Activated CD4-positive, alpha-beta memory T cell treated with anti-CD3 and anti-CD28 coated beads for 36 hours (primary cell): ENCODE measurements at places on chromosomes 6 and 20.

DNA sequence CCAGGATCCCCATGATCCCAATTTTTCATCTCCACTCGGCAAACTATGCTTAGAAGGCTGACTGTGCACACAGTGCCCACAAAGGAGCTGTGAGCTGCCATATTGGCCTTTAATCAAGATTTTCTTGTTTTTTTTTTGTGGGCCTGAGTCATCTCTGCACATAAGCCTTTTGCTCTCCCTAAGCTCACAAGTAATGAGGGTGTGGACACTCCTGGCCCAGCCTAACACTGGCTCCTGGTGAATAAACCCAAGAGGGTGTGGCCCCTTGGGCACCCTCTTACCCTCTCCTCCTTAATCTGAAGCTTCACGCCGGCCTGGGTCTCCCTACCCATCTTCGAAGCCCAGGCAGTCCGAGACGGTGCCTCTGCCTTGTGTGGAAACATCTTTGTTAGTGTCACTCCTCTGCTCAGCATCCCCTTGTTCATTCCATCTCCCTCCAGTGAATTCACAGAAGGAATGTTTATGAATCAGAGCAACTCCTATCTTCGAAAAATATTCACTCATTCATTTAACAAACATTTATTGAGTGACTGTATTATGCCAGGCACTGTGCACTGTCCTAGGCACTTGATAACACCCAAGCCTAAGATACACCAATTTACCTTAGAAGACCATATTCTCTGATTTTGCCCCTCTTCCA is 22.2 kb upstream of the MRPS10 start:
- no peak for DNase-seq

DNA sequence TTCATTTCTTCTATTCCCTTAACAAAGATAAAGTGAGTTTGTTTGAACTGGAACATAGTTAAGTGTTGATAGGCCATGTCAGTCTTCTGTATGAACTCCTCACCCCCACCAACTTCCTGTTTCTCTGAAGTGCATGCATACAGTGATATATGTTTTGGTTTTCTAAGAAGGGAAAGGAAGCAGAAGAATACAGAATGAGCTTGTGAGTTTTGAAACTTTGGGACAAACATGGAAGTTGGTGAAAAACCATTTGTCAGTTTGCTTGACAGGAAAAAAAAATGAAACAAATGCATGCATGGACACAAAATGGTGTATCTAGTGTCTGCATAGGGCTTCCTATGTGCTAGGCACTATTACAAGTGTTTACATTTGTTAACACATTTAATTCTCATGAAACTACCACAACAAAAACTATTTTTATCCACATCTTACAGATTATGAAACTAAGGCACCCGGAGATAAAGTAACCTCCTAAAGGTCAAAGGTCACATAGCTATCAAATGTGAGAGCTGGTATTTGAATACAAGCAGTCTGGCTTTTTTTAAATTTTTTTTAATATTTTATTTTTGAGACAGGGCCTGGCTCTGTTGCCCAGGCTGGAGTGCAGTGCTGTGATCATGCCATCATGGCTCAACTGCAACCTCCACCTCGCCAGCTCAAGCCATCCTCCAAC is 105.9 kb downstream of the ADGRB3 start:
- DNase-seq: no peak

DNA sequence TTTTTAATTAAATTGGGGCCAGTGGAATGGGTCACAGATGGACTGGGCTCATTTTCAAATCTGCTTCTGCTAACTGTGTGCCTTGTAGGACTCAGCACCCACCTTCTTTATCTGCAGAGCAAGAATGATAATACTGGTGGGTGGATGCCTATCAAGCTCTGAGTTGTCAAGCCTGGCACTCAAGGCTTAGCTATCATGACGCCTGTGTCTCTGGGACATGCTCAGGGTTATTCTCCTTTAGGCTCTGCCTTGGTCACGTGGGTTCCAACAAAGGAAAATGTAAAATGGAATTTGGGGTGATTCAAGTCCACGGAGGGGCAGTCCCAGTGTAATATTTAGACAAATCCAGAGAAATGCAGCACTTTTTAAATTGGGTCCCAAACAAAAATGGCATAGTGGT is 202.3 kb downstream of the TSHZ2 start:
- DNase-seq: no peak

DNA sequence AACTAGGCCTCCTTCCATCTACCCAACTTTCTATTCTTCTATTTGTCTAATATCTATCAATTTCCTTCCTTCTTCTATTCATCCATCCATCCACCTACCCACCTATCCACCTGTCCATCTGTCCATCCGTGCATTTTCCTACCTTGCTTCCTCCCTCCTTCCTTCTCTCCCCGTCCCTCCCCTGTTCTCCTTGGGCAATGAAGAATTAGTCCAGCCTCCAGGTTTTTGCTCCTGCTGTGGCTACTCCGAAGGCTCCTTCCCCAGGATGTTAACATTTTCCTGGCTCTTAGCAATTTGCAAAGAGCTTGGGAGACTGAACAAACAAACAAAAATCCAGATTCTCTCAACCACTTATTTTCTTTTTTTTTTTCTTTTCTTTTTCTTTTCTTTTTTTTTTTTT is 81.6 kb downstream of the KCNB1 start:
- no peak for DNase-seq

GRCh38 chr6:151294561-151295101 is 54.9 kb downstream of the AKAP12 start:
- DNase-seq: no peak

GRCh38 chr20:3710011-3710466 is 2.4 kb downstream of the SIGLEC1 start:
- no peak for DNase-seq

- DNase-seq: no peak
These were observed 27.6 kb upstream of the MRPS18A start for GRCh38 chr6:43715056-43715788.

DNA sequence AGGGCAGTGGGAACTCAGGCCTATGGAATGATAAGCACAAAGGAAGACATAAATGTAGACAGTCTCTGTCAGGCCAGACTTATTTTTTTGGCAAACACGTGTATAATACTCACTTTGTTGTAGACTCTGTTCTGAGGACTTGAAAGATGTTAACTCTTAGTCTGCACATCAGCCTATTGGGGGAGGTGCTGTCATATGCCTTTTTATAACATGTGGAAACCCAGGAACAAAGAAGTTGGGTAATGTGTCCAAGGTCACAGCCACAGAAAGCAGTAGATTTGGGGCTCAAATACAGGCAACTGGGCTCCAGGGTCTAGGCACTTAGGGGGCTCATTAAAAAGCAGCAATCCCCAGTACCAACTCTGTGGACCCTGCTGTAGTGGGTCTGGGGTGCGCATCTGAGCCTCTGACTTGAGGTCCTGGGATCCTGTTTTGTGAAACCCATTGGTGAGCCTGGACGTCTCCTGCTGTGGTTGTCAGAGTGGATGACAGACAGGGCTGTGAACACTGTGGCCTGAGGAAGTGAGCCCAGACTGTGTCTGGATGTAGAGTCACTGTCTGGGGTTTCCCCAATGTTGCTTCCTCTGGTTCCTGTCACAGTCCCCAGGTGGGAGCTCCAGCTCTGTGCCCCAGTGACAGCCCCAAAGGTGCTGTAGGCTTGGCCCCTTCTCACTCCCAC is 50.0 kb downstream of the CDH26 start:
- no peak for DNase-seq

DNA sequence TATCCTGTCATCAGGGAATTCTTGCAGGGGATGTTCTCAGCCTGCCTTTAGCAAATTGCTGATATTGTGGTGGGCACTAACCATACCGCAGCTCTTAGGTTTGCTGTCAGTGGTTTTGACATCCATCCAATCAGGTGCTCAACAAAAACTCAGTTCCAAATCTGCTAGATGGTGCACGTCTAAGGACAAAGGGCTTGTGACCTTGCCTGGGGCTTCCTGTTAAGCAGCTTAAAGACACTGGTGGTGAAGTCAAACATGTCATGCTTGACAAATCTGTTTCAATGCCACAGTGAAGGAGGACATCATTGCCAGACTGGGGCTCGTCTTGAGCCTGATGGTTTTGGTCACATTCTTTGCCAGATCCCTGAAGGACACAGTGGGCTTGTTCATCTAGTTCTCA is 179.8 kb upstream of the NOX3 start:
- no peak for DNase-seq

GRCh38 chr20:49727478-49727877 is 13.8 kb upstream of the B4GALT5 start:
- DNase-seq: no peak

DNA sequence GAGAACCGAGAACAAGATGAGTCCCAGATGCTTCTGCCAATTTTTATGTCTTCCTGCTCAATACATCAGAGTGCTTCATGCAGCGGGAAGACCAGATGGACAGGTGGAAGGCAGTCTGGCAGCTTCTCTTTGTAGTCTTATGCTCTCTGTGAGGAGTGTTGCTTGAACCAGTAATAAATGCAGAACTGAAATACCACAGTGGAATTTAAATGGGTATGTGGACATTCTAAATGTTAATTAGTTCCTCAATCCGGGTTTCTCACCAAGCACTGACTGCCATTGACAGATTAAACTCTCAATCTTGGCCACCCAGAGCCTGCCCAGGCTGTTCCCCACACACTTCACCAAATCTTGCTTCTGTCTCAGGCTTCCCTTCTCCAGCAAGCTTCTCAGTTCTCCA is 695.5 kb upstream of the CHD6 start:
- DNase-seq: no peak

GRCh38 chr6:155310596-155310995 is 3.7 kb downstream of the TFB1M start:
- DNase-seq: no peak

DNA sequence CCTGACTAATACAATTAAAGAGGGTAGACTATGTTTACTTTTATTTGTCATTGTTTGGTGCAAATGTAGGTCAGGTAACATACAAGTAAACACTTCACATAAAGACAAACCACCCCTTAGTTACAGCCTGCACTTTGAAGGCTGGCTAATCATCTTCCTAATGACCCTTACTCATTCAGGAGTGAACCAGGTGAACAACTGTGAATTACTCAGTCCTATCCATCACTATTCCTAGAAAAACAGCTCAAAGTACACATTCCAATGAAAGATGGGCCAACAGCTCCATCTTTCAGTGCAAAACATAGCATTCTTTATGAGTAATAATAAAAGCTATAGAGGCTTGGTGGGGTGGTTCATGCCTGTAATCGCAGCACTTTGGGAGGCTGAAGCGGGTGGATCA is 78.2 kb downstream of the FRK start:
- no peak for DNase-seq

GRCh38 chr20:48841875-48842529 is 14.2 kb upstream of the PREX1 start:
- no peak for DNase-seq

DNA sequence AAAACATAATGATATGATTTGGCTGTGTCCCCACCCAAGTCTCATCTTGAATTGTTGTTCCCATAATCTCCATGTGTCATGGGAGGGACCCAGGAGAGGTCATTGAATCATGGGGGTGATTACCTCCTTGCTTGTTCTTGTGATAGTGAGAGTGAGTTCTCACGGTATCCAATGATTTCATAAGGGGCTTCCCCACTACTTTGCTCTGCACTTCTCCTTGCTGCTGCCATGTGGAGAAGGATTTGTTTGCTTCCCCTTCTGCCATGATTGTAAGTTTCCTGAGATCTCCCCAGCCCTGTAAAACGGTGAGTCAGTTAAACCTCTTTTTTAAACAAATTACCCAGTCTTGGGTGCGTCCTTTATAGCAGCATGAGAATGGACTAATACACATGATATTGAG is 156.8 kb upstream of the PLCB4 start:
- no peak for DNase-seq

- no peak for DNase-seq
These were observed 192.4 kb downstream of the BMP2 start for GRCh38 chr20:6959900-6960312.

DNA sequence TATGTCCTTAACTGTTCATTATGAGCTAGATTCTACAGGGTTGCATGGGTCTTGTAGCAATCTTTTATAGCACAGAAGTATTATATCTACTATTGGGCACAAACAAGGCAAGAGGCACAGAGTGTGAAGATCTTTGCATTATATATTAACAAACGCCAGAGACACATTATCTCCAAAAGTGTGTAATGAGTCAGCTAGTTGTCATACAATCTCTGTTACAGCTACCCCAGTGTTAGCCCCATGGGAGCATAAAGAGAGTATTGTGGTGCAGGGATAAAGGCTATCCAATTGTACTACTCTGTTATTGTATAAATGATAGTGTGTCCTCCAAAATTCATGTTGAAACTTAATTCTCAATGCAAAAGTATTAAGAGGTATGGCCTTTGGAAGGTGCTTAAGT is 148.4 kb upstream of the RIMS1 start:
- no peak for DNase-seq

DNA sequence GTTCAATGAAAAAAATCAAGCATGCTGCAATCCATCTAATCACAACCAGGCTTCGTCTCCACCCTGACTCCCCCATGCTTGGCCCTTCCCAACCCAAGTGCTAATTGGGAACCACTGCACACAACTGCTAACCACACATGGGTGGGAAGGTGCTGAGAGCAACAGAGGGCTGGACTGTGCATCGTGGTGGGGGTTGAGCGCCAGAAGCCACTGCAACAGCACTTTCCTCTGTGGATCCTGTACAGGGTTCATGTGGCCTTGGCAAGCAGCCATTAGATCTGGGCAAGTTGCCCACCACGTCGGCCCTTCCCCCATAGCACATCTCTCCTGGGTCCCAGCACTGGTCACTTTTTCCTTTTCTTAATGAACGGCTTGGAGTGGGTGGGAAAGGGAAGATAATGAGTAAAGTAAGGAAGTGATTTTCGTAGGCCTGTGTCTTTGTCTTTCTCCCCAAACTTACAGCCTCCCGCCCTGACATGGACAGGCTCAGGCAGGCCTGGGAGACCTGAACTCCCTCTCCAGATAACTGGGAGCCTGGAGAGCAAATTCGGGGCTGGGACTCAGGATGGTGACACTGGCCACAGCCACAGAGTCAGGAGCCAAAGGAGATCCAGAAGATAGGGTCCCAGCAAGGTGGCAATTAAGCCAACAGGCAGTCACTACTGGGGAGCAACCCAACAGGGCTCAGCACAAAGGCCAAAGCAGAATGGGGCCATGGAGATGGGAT is 34.4 kb upstream of the MRPS10 start:
- DNase-seq: no peak

DNA sequence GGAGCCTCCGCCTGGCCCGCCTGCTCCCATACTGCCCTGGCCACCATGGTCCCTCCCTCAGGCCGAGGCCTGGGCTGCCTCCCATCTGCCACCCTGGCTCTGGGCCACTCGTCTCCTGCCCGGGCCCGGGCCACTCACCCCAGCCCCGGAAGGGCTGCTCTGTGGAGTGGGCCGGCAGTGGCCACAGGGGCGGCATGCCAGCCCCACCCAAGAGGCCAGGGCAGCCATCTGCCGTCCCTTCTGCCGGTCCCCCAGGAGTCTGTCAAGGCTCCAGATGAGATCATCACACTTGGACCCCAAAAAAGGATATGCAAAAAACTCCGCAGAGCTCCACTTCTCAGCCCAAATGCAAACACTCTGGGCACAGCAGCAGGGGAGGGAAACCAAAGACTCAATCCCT is 23.8 kb upstream of the TLDC2 start:
- no peak for DNase-seq

DNA sequence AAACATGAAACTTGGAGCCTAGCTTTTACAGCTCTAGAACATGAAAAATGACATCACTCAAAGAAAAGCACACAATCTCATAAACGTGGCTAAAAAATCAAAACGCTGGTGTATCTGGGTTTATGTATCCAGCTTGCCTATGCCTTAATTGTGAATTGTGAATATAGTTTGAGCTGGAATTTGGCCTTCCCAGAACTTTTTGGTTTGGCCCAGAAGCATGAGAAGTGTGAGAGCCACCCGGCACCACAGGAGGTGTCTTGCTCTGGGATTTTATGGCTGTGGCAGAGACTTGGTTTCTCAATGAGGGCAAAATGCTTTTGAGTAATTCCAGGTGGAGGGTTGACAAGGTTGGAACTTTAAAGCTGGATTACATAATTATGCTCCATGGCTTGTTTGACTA is 69.2 kb downstream of the TIAM2 start:
- no peak for DNase-seq
